Activated naive CD8-positive, alpha-beta T cell treated with anti-CD3 and anti-CD28 coated beads, Interleukin-2, amount 50 U/mL, for 24 hours (primary cell): ENCODE measurements at places on chromosomes 1 and 21.

GRCh38 chr21:44089001-44089911, 17.9 kb upstream of the PWP2 start:
- no peak overlapping the region for H3K4me3 ChIP-seq
- peaks cover 64% of the 10 kb centered on the region for H3K36me3 ChIP-seq
- peaks cover 65% of the 10 kb centered on the region for H3K4me1 ChIP-seq
- H3K27ac ChIP-seq: peak overlapping the region; percentile 67

DNA sequence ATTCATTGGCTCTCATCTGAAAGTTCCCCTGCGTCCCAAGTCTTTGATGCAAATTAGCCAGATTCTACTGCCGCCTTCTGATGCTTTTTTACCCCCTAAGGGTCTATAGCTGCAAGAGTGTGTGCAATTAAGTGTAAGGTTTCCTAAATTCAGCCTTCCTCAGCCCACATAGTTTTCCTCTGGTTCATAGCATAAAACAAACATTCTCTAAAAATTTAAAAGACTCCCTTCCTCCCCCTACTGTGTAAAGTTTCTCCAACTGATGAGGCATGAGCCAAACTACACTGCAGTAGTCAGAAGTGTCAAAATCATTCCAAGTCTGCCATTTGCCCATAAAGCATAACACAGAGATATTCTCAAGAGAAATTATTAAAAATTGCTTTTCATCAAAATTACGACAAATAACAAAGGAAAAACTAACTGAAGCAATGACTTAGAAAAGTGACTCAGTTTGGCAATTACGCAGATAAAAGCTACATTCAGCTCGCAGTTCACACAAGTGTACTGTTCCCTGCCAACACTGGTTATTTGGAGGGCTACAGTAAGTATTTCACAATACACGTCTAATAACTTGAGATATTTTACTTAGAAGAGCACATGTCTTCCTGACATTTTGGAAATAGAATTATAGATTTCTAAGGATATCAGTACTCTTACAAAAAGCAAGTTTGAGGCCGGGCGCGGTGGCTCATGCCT, 15.4 kb downstream of the KCNH1 start:
- H3K4me3 ChIP-seq: no peak overlapping the region
- H3K4me1 ChIP-seq: no peaks in the 10 kb centered on the region
- peaks cover 20% of the 10 kb centered on the region for H3K27me3 ChIP-seq
- no peak overlapping the region for H3K27ac ChIP-seq
- no peaks in the 10 kb centered on the region for H3K36me3 ChIP-seq

- peaks cover 2% of the 10 kb centered on the region for H3K36me3 ChIP-seq
- no peak overlapping the region for H3K4me3 ChIP-seq
- H3K27ac ChIP-seq: no peak overlapping the region
- H3K27me3 ChIP-seq: peaks cover 8% of the 10 kb centered on the region
These were observed 3.7 kb downstream of the TCHH start for GRCh38 chr1:152111515-152111968.

DNA sequence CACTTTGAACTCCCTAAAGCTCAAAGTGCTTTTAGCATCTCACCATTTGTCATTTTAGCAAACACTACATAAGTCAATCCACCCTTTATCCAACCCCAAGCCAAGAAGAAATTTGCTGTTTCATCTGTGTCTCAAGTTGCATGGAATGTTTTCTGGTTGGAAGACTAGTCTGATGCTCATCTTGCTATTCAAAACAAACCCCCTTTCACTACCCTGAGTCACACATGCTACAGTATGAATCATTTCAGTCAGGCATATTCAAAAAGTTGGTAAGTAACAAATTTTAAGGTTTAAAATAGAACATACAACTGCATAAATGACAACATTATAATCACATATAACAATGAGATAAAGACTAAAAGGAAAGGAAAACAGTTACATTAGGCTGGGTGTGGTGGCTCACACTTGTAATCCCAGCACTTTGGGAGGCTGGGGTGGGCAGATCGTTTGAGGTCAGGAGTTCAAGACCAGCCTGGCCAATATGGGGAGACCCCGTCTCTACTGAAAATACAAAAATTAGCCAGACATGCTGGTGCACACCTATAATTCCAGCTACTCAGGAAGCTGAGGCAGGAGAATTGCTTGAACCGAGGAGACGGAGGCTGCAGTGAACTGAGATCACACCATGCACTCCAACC, 38.7 kb downstream of the DSTYK start:
- no peak overlapping the region for H3K4me3 ChIP-seq
- peaks cover 32% of the 10 kb centered on the region for H3K4me1 ChIP-seq
- H3K27ac ChIP-seq: peak overlapping the region; percentile 79
- no peak for DNase-seq

- H3K27me3 ChIP-seq: no peaks in the 10 kb centered on the region
- H3K36me3 ChIP-seq: no peaks in the 10 kb centered on the region
- peak overlapping the region; percentile 72 for H3K27ac ChIP-seq
- H3K4me3 ChIP-seq: peak overlapping the region; percentile 88
- DNase-seq: peak; percentile 25
These were observed 431 bp downstream of the EEIG2 start for GRCh38 chr1:108560189-108560873.
